ENCODE measurements at places on chromosomes 4 and X.

DNA sequence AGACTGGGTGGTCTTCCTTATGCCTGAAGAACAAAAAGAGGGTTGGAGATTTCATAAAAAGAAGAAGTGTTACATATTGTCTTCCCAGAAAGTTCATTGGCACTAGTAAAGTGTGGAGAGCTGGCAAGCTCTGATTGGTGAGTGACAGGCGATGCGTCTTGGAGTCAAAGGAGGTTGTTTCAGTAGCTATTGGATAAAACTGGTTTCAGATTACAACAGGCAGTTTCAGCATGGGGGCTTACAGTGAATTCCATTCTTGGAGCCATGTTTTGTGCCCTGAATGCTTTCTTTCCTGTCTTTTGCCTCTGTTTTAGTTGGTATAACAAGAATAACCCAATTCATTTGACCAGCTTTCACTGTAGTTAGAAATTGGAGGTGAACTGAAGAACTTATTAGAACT is 750.5 kb downstream of the ADGRL3 start:
- DNase-seq = no peak

DNA sequence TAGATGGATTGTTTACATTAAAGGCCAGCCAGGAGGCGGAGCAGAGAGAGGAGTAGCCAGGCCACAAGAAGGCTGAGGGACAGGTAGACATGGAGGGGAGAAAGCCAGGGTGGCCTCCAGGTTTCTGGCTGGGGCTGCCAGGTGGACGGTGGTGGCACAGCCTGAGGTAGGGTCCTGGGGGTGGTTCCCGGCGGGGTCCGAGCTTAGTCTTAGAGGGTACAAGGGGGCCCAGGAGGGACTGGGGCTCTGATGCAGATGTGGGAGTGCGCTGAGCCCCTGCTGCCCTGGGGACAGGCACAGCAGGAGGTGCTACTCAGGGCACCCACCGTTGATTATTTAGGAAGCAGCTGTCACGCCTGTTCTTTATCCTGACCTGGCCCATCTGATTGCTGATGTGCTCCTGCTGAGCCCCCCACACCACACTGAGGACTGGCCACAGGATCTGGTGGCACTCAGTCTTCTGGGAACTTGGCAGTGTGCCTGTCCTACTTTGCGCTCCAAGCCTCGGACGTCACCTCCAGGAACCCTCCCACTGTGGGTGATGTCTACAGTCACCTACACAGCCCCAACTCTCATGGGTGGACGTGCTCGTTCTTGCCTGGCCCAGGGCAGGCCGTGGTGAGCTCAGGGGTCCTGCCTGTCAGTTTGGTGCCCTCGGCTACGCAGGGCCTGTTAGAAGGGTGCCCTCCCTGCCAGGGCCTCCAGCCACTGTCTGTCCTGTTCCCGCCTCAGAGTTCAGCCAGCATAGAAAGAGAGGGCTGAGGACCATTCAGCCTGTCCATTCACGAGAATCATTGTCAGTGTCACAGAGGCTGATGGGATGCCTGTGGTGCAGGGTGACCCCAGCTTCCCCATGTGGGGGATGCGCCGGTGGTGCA is 12.0 kb downstream of the WFS1 start:
- DNase-seq = no peak

- no peak for DNase-seq
These were observed 209.7 kb downstream of the CEP135 start for GRCh38 chr4:56158483-56158882.

GRCh38 chr4:54924891-54925290 is 200.5 kb downstream of the KDR start:
- DNase-seq = no peak

GRCh38 chrX:124665621-124666400 is 319.4 kb downstream of the SH2D1A start:
- no peak for DNase-seq

- DNase-seq = no peak
These were observed 252.6 kb downstream of the ANTXR2 start for GRCh38 chr4:79820427-79820826.

GRCh38 chr4:186067757-186068385 is 1.1 kb upstream of the TLR3 start:
- no peak for DNase-seq

DNA sequence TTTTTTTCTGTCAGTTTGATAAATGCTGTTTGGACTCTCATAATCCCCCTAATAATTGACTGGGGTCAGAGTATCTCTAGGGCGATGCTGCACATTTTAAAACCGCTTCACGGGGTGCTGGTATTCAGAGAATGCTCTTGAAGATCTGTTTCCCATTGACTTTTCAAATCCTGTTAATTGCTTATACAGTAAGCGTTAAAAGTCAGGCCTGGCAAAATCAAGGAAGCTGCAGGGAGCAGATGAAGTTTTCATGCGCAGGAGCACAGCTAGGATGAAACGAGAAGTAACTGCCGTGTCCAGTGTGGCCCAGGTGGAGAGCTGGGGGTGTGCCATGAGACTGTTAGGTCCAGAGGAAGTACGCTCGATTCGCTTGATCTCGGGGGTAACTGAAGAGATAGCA is 312.9 kb downstream of the TRIML1 start:
- DNase-seq = no peak

GRCh38 chr4:75126058-75126457 is 193.1 kb downstream of the PARM1 start:
- DNase-seq = no peak

Measured in activated CD4-positive, alpha-beta T cell treated with anti-CD3 and anti-CD28 coated beads for 24 hours (primary cell).